Adrenal gland (tissue), 19 donors: ENCODE measurements at places on chromosomes 5 and 9. TPM values are rescaled to one million over a fixed set of nuclear protein-coding genes. Genes with fewer than 3 reads are reported as not detected.

GRCh38 chr5:159844267-159845121, 71.8 kb upstream of the ADRA1B start:
- H3K27me3 ChIP-seq: no peaks in the 10 kb centered on the region
- H3K4me1 ChIP-seq: no peaks in the 10 kb centered on the region
- H3K36me3 ChIP-seq: no peaks in the 10 kb centered on the region
- H3K27ac ChIP-seq: no peak overlapping the region
- DNase-seq: no peak

DNA sequence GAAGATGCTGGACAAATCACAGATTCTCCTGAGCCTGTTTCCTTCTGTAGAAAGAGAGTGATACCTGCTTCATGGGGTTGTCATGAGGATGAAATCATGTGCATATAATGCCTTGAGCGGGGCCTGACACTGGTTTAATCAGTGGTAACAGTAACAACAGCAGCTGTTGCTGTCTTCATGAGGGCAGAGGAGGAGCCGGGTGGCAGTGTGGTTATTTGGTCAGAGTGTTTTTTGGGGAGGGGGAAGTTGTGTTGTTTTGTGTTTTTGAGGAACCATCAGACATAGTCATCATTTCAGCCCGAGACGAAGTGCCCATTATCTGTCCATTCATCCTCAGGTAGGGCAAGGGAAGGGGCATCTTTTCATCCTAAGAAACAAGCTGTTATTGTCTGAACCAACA, 44.0 kb downstream of the NEURL1B start:
- DNase-seq: no peak
- peak overlapping the region; percentile 73 for H3K27ac ChIP-seq
- no peaks in the 10 kb centered on the region for H3K27me3 ChIP-seq
- peaks cover 38% of the 10 kb centered on the region for H3K4me1 ChIP-seq
- H3K4me3 ChIP-seq: no peak overlapping the region
- peaks cover 37% of the 10 kb centered on the region for H3K36me3 ChIP-seq

GRCh38 chr9:73906671-73907070, 590.5 kb upstream of the RORB start:
- no peak for DNase-seq
- no peaks in the 10 kb centered on the region for H3K27me3 ChIP-seq
- H3K27ac ChIP-seq: no peak overlapping the region
- no peaks in the 10 kb centered on the region for H3K36me3 ChIP-seq
- H3K4me3 ChIP-seq: no peak overlapping the region

DNA sequence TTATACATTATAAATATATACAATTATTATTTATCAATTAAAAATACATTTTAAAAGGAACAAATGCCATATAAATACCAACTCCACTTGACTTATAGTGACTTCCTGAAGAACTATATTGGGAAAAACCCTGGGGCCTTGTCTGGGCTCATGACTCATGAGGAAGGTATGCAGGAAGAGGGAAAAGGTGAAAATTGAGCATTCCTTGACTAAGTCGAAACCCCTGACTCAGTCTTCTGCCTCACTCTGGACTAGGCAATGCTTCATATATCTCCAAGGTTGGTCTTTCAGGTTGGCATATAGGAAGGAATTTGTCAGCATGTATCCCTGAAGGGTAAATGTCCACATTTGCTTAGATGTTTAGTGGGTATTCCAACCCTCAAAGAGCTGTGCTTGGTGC, 78.5 kb downstream of the SH3TC2 start:
- no peak overlapping the region for H3K4me3 ChIP-seq
- H3K27ac ChIP-seq: no peak overlapping the region
- no peaks in the 10 kb centered on the region for H3K4me1 ChIP-seq
- H3K36me3 ChIP-seq: no peaks in the 10 kb centered on the region
- no peaks in the 10 kb centered on the region for H3K27me3 ChIP-seq

- no peak overlapping the region for H3K4me3 ChIP-seq
- H3K27ac ChIP-seq: no peak overlapping the region
- H3K4me1 ChIP-seq: no peaks in the 10 kb centered on the region
- H3K36me3 ChIP-seq: no peaks in the 10 kb centered on the region
- no peak for DNase-seq
- H3K27me3 ChIP-seq: no peaks in the 10 kb centered on the region
Observed at GRCh38 chr9:84339503-84339902, 1.1 kb downstream of the SLC28A3 start.

- H3K27me3 ChIP-seq: no peaks in the 10 kb centered on the region
- no peak for DNase-seq
- H3K36me3 ChIP-seq: no peaks in the 10 kb centered on the region
Observed at GRCh38 chr5:52702877-52703276, 84.8 kb upstream of the ITGA1 start.

GRCh38 chr5:95631991-95632675, 12.2 kb downstream of the GPR150 start:
- no peak overlapping the region for H3K27ac ChIP-seq
- no peak overlapping the region for H3K4me3 ChIP-seq
- H3K27me3 ChIP-seq: no peaks in the 10 kb centered on the region
- peaks cover 5% of the 10 kb centered on the region for H3K4me1 ChIP-seq
- H3K36me3 ChIP-seq: no peaks in the 10 kb centered on the region

DNA sequence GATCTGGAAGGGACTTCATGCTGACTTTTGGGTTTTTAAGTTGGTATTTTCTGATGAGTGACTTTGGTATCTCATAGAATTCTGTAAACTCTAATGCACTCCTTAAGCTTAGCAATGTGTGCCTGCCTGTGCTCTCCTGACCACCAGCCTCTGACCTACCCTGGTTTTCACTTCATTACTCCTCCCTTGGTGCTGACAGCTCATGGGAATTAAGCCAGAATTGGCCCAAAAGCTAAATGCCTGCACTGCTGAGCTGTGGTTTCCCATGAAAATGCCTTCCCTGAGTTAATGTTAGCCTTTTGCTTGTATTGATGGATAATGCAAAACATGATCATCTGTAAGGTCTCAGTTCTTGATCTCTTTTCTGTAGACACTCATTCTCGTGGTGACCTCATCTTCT, 308.0 kb downstream of the DOCK8 start:
- no peaks in the 10 kb centered on the region for H3K4me1 ChIP-seq
- no peak for DNase-seq
- H3K4me3 ChIP-seq: no peak overlapping the region
- H3K36me3 ChIP-seq: no peaks in the 10 kb centered on the region
- no peak overlapping the region for H3K27ac ChIP-seq

DNA sequence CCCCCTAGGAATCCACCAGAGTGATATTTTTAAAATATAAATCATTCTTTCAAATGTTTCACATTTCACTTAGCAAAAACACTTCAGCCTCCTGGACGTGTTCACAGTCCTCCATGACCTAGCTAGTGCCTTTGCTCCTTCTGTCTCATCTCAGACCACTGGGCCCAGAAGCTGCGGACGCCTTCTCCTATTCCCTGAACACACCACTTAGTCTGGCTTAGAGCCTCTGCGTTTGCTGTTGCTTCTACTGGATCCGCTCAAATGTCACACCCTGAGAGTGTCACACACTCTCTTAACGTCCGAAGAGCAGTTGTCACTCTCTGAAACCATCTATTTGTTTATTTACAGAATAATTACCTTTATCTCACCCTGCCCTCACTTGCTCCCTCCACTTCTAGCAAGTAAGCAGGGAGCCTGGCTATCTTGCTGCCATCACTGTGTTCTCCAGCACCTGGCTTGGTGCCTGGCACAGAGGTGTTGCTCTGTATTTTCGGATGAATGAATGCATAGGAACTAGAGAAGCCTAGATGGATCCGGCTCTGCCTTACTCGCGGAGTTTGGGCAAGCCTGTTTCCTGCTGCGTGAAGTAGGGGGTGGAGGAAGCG, 1.2 kb upstream of the GRK6 start:
- no peak overlapping the region for H3K4me3 ChIP-seq
- peak overlapping the region; percentile 92 for H3K27ac ChIP-seq
- peak; percentile 20 for DNase-seq
- no peaks in the 10 kb centered on the region for H3K36me3 ChIP-seq
- peaks cover 12% of the 10 kb centered on the region for H3K4me1 ChIP-seq

DNA sequence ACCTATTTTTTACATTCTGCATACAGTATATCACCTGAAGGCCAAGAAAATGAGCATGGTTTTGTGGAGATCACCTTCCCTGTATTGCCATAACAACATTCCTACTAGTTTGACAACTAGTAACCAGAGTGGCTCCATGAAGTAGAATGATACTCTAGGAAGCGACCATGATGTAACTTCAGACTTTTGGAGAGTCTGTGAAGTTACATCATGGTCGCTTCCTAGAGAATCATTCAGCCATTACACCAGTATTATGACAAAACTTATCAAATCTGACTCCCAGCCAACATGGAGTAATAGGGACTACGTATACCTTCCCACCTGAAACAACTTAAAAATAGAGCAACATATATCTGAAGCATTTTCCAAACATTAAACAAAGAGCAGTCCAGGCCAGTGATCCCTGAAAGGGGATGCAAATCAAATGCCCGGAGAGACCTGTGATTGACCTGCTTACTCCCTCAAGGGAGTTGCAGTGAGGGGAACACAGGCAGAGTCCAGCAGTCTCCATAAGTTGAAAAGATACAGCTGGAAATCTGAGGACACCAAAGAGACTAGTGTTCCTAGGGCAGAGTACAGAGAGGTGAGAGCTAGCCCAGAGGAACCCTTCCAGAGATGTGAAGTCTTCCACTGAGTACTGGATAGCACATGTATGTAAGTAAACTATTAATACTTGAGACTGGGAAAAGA, 7.8 kb downstream of the ECM2 start:
- no peak overlapping the region for H3K4me3 ChIP-seq
- H3K4me1 ChIP-seq: no peaks in the 10 kb centered on the region
- no peak overlapping the region for H3K27ac ChIP-seq
- no peaks in the 10 kb centered on the region for H3K36me3 ChIP-seq
- DNase-seq: no peak
- no peaks in the 10 kb centered on the region for H3K27me3 ChIP-seq

- no peaks in the 10 kb centered on the region for H3K27me3 ChIP-seq
- H3K27ac ChIP-seq: no peak overlapping the region
- H3K4me1 ChIP-seq: no peaks in the 10 kb centered on the region
- no peak overlapping the region for H3K4me3 ChIP-seq
Observed at GRCh38 chr5:33143405-33144123, 297.2 kb upstream of the TARS1 start.

DNA sequence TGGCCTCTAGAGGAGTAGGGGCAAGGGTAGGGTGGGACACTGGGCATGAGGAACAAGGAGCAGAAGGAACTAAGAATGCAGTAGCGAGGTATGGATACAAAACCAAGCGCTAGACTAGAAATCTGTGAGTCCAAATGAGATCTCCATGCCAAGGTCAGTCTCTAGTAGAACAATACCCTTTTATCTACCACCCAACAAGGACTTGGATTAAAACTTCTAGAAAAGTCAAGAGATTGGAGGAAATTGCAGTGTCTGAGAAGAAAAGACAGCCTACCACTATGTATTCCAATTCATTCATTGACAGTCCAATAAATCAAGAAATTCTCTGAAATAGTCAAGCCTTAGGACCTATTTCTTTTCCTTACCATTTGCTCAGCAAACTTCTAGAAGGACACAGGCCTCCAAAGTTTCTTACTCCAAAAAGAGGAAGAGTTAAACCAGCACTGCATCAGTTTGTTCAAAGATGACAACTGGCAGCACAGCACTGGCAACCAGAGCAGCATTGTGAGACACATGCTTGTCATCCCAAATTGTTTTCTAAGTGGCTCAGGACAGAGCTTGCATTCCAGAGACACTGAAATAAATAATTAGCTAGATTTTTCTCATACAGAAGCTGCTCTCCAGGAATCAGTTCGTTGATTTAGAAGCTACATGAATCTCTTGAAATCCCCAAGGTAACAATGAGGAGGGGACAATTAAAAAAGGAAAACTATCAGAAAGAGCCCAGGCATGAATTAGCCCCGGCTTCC, 22.6 kb downstream of the ABCA1 start:
- no peak for DNase-seq
- no peaks in the 10 kb centered on the region for H3K27me3 ChIP-seq
- H3K27ac ChIP-seq: peak overlapping the region; percentile 94
- no peak overlapping the region for H3K4me3 ChIP-seq
- no peaks in the 10 kb centered on the region for H3K36me3 ChIP-seq
- H3K4me1 ChIP-seq: peaks cover 88% of the 10 kb centered on the region

DNA sequence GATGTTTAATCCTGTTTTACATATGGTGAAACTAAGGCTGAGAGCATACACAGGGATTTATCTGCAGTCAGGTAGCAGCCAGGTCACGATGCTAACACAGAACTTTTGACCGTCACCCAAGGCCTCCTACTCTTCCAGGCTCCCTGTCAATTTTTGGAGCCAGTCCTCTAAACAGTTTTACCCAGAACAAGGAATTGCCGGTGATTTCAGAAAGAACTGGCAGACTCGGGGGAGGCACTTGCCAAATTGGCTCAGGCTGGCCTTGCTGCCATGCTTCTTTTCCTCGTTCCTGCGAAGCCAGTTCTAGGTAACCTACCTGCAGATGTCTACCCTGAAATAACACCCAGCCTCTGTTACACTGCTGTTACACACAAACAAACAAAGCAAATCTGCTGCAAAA, 21.2 kb downstream of the GRIA1 start:
- DNase-seq: no peak
- H3K36me3 ChIP-seq: no peaks in the 10 kb centered on the region
- H3K4me3 ChIP-seq: no peak overlapping the region
- no peaks in the 10 kb centered on the region for H3K4me1 ChIP-seq
- H3K27me3 ChIP-seq: no peaks in the 10 kb centered on the region
- H3K27ac ChIP-seq: no peak overlapping the region

GRCh38 chr9:121596515-121596914, 54.9 kb upstream of the DAB2IP start:
- H3K27me3 ChIP-seq: no peaks in the 10 kb centered on the region
- no peak overlapping the region for H3K27ac ChIP-seq
- H3K4me1 ChIP-seq: peaks cover 24% of the 10 kb centered on the region
- H3K36me3 ChIP-seq: no peaks in the 10 kb centered on the region
- H3K4me3 ChIP-seq: no peak overlapping the region

GRCh38 chr5:54757541-54757940, 227.9 kb downstream of the ESM1 start:
- no peaks in the 10 kb centered on the region for H3K27me3 ChIP-seq
- no peak for DNase-seq
- H3K36me3 ChIP-seq: no peaks in the 10 kb centered on the region

GRCh38 chr9:113345190-113345589, 4.2 kb upstream of the BSPRY start:
- H3K27me3 ChIP-seq: no peaks in the 10 kb centered on the region
- H3K27ac ChIP-seq: no peak overlapping the region
- DNase-seq: no peak

GRCh38 chr5:74140409-74140808, 500.1 kb downstream of the ENC1 start:
- no peaks in the 10 kb centered on the region for H3K36me3 ChIP-seq
- H3K4me3 ChIP-seq: no peak overlapping the region

NPDC1 gene
- total RNA-seq: 41.2 TPM

WNK2 gene
- total RNA-seq: 5.6 TPM

HK3 gene
- total RNA-seq: 2.8 TPM

FBXW2 gene
- 81.4 TPM for total RNA-seq

ZNF483 gene
- 15.7 TPM for total RNA-seq

GCNT4 gene
- total RNA-seq: 2.4 TPM

NUDT12 gene
- 12.1 TPM for total RNA-seq

KCNT1 gene
- not detected for total RNA-seq
